Activated T-helper 1 cell treated with anti-CD3 and anti-CD28 coated beads, Interleukin-2, amount 50 U/mL, for 16 hours (primary cell): ENCODE measurements at places on chromosomes 1 and 21.

GRCh38 chr1:116157096-116157495, 45.9 kb downstream of the MAB21L3 start:
- no peak for DNase-seq

DNA sequence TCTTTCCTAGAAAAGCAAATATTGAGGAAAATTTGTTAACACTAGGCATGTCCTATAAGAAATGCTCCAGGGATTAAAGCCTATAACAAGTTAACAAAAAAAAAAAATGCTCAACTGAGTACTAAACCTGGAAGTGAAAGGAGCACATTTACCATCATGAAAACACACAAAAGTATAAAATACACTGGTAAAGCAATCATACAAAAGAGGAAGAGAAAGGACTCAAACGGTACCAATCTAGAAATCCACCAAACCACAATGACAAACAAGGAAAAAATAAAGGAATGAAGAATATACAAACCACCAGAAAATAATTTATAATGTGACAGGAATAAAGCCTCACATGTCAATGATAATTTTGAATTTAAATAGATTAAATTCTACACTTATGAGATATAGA, 21.2 kb downstream of the CD1E start:
- DNase-seq: no peak

GRCh38 chr1:193031431-193031830, 27.7 kb downstream of the UCHL5 start:
- DNase-seq: no peak

DNA sequence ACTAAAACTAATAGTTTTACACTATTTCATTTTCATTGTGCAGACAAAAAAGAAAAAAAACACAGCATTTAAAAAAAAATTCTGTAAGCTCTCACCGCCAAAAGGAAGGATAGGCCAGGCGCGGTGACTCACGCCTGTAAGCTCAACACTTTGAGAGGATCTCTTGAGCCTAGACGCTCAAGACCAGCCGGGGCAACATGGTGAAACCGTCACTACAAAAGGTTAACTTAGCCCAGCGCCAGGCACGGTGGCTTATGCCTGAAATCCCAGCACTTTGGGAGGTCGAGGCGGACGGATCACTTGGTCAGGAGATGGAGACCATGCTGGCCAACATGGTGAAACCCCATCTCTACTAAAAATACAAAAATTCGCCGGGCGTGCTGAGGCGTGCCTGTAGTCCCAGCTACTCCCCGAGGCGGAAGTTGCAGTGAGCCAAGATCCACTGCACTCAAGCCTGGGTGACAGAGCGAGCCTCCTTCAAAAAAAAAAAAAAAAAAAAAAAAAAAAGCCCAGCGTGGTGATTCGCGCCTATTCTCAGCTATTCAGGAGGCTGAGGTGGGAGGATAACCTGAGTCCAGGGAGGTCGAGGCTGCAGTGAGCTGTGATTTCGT, 14.3 kb upstream of the SPEN start:
- no peak for DNase-seq

- no peak for DNase-seq
These were observed 1.1 kb downstream of the S100A11 start for GRCh38 chr1:152035539-152036266.

DNA sequence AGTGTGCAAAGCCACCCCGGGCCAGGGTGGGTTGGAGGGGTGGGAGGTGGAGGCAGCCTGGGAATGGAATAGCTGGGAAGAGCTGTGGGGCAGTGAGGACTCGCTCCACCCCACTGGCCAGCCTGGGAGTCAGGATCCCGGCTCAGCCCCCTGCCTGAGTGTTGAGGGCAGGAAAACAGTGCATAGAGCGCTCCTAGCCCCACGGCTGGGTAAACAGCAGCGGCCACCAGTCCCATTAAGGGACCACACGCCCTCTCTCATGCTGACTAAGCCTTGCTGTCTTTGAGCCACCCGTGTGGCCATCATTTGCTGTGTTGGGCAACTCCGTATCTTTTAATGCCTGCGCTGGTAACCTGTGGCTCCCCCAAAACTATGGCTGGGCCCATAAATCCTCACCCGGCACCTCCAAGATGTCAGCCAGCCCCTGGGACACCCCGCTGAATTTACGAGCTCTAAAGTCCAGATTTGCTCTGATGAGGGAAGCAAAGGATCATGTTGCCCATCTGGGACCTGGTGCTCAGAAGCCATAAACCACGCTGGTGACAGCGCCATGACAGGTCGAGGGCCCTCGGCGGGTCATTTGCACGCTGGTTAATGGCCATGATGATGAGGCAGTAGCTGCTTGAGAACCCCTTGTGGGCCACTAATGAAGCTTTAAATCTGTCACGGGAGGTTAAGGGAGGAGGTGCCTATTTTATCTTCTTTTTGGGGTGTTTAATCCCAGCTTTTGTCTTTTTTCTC, 34.9 kb downstream of the SYF2 start:
- DNase-seq: no peak

DNA sequence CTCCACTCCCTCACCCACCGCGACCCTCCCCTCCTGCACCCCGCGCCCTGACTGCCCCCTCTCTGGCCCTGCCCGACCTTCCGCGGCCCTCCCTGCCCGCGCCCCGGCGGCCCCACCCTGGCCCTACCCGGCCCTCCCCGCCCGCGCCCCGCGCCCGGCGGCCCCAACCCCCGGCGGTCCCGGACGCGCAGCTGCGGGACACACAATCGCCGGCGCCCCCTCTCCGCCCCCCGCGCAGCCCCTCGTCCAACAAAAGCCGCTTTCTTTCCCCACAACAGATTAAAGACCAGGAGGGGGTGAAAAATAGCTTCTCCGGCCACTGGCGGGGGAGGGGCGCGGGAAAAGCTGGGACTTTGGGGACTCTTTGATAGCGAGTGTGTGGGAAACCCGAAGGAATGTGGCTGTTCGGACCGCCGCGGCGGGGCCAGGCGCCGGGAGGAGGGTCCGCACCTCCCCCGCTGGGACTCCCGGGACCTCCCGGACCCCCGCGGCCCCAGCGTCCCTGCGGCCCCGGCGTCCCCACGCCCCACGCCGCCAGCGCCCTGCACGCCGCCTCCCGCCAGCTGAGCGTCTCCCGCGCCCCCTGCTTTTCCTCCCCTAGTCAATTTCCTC, 8.8 kb upstream of the ID3 start:
- no peak for DNase-seq

- DNase-seq: no peak
These were observed 1.5 kb upstream of the CD48 start for GRCh38 chr1:160713161-160713560.

- DNase-seq: no peak
These were observed 25.3 kb downstream of the SLC30A7 start for GRCh38 chr1:100921110-100921706.

DNA sequence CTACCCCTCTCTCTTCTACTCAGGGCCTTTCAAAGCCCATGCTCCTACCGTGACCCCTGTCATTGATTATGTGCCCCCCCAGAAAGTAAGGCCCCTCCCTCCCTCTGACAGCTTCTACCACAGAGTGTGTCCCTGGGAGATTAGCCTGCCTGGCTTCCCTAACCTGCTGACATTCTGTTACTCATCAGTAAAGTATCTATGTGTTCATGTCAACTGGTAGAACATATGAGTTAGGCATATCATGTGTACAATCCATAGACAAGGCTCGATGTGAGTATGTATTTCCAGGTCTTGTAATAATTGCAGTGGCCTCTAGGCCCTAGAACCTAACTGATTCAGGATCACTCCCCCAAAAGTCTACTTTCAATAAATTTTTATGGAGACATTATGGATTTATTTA, 120.0 kb downstream of the GIPC2 start:
- DNase-seq: no peak

GRCh38 chr21:45416620-45417019, 11.7 kb downstream of the COL18A1 start:
- no peak for DNase-seq

- no peak for DNase-seq
These were observed 145.2 kb upstream of the ZNF648 start for GRCh38 chr1:182206626-182207239.

DNA sequence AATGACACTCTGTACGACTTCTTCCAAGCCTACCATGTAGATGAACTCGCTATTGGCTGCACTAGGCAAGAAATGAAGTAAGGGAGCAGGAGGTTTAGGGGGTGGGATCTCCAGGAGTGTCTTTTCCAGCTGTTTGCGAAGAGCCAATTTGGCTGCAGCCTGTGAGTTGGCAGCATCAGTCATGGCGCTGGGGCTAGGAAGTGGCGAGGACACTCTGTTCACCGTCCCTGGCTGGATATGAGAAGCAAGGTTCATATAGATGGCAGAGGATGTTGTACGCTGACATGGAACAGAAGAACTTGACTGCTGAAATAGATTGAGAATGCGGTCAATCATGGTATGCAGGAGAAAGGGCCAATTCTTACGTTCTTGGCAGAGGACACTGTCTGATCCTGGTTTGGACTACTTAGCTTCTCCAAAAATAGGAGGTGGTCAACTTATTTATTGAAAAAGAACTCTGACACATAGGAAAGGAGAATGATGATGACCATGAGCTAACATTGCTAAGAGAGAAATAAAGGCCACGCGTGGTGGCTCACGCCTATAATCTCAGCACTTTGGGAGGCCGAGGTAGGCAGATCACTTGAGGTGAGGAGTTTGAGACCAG, 41.2 kb downstream of the SLC27A3 start:
- no peak for DNase-seq

GRCh38 chr1:6935361-6935883, 150.2 kb downstream of the CAMTA1 start:
- DNase-seq: no peak

DNA sequence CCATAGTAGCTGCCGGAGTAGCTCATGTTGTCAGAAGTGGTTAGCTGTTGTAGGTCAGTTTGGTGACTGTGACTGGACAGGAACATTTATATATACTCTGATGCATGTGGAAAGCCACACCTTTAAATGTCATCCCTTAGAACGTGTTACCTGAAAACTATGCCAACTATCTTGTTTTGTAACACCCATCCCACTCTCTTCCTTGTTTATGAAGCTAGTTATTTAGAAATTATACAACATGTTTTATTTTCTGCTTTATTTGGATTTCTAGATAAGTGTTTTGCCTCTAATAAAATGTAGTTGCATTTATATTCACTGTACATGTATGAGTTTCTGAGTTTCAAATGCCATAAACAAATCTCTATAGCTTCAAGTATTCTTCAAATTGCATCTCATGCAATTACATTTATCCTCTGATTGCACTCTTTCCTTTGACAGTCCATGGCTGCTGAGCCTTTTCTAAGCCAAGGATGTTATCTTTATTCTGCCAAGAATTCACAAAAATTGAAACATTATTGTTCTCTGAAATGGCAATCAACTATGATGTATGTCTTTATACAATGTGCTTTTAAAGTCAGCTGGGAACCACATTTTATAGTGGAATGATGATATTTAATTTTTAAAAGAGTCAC, at the start of gene KRTAP19-7:
Gene KRTAP19-7 (minus strand): TSS at position 51 of the 632 bp plus-strand sequence. CDS start 25 bp downstream, at position 26.
- no peak for DNase-seq

DNA sequence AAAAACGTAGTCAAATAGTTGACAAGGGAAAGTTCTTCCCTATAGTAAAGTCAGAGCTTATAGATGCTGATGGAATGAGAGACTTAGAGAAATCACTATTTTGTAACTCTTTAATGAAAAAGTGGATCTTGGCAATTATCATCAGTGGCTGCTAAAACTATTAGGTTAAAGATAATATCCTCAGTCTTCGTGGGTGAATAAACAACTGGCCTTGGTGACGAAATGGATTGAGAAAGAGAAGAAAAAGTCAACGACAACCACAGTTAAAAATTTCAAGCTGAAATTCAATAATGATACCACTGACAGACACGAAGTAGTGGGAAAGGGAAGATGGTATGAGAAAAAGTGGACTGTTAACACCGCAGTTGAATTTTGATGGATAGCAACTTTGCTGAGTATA, 90.0 kb upstream of the GNG4 start:
- DNase-seq: no peak

DNA sequence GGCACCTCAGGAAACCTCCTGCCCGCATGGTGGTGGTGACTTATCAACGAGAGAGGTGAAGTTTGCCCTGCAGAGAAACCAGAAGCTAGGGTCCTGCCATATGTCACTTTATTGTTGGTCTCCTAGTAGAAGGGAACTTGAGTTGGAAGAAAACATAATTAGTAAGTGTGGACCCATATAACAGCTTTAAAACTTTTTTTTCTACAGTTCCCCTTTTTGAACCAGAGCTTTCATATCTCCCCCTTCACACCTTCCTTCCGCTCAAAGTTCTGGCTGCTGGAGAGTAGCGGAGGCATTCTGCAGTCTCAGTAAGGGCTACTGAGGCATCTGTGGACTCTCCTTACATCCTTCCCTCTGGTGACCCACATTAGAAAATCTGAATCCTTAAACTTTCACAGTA, 48.9 kb downstream of the PHC2 start:
- DNase-seq: no peak

- no peak for DNase-seq
These were observed 6.5 kb downstream of the C1orf35 start for GRCh38 chr1:228096416-228097332.

GRCh38 chr1:30381671-30382365, 341.6 kb downstream of the MATN1 start:
- DNase-seq: no peak

DNA sequence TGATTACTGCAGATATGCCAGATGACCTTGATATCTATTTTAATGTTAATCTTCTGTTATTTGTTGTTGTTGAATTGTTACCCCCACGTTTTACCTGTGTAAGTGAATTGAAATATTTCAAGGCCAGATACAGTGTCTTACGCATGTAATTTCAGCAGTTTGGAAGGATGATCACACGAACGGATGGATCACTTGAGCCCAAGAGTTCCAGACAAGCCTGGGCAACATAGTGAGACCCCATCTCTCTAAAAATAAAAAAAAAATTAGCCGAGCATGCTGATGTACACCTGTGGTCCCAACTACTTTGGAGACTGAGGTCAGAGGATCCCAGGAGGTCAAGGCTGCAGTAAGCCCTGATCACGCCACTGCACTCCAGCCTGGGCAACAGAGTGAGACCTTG, 32.2 kb downstream of the SDCCAG8 start:
- DNase-seq: no peak

- DNase-seq: no peak
These were observed 26.0 kb downstream of the ARID1A start for GRCh38 chr1:26721669-26722355.

DNA sequence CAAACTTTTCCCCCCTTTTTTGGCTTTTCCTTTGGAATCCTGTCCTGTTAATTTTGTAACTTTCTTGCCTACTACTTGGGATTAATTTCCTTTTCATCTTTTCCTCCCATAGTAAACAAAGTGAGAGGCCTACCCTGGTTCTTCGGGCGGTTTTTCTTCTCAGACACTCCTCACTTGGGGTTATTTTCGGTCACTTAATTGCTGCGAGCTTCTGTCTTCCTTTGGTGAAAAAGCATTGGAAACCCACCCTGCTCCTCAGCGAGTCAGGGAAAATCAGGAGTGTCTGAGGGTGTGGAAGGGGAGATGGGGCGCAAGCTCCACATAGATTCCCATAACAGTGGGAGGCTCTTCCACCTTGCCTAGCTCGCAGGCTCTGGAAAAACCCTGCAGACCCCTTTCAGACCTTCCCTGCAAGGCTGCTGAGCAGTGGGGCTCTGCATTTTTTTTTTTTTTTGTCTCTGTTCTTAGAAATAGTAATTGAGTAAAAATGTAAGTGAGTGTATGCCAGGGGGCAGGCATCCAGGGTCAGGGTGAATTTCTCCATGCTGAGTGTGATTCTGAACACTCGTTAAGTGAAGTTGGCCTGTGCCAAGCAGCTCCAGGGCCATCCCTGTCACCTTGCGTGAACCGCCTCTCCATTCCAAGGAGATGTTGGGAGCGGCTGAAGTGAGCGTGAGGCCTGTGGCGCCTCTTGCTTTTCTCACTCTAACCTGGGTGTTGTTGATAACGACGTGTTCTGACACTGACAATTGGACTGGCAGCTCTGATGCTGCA, 20.3 kb downstream of the TGFB2 start:
- no peak for DNase-seq

GRCh38 chr1:66312271-66312990, 221.5 kb upstream of the SGIP1 start:
- no peak for DNase-seq
